ENCODE measurements at places on chromosomes 6 and 20.

GRCh38 chr6:44006872-44007303, 120.4 kb downstream of the MRPL14 start:
- DNase-seq = no peak

- DNase-seq = peak; percentile 75
These were observed 32.5 kb downstream of the PRR18 start for GRCh38 chr6:166275714-166276166.

DNA sequence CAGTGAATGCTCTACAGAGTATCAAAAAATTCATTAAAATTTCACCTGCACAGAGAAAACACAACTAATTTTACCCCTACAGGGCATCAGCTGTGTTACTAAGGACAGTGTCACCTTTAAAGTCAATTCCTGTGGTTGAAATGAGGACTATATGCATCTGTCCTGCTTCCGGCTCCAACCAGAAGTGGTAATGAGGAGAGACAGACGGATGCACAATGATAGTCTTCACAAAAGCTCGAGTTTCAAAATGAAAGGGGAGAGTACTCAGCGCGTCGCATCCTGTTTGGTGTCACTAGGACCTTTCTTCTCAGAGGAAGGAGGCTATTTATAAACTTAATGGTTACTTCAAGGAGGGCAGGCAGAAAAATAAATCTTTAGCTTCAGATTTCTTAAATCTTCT, 86.5 kb downstream of the LYRM4 start:
- peak; percentile 65 for DNase-seq

GRCh38 chr6:24340998-24341938, 16.6 kb downstream of the DCDC2 start:
- no peak for DNase-seq

DNA sequence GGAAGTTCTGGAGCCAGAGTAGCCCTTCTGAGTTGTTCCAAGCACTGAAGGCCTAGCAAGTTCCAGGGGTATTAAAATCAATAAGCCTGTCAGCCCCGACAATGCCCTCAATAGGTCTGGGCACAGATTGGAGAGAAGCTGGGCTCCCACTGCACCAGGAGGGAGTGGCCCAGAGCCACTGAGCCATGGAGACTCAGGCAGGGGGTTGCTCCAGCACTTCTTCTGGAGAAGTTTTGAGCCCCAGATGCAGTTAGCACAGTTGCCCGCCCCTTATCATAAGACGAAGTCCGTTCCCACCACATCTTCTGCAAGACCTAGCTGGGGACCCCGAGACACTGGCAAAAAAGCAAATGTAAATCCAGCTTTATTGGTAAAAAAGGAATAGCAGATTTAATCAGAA, 13.0 kb downstream of the DEFB132 start:
- DNase-seq = no peak

DNA sequence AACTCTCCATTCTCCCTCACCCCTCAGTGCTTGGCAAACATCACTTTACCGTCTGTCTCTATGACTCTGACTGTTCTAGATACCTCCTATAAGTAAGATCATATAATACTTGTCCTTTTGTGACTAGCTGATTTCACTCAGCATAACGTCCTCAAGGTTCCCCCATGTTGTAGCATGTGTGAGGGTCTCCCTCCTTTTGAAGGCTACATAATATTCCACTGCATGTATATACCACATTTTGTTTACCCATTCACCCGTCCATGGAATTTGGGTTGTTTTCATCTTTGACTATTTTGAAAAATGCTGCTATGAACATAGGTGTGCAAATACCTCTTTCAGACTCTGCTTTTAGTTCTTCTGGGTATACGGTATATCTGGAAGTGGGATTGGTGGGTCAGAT, 28.3 kb downstream of the CTCFL start:
- no peak for DNase-seq

DNA sequence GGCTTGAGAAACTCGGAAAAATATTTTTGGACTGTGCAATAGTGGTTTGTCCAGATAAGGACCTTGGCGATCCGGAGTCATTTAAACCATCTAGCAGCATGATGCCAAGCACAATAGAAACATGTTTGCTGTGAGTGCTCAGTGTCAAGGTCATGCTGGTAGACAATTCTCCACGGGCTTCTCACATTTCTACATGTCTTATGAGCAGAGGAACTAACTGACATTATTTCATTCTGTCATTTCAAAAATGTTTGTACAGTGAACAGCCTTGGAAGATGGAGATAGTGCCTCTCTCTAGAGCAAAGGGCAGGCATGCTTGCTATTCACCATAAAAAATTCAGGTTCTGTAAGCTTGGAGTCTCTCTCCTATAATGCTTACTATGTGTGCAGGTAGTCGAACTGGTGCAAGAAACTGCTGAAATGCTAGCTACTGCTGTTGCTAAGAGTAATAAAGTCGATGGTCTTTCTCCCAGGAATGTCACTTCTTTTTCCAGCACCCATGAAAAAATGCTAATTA, 25.4 kb upstream of the CCN2 start:
- no peak for DNase-seq

GRCh38 chr6:161370880-161371279, 97.0 kb upstream of the AGPAT4 start:
- peak; percentile 75 for DNase-seq

DNA sequence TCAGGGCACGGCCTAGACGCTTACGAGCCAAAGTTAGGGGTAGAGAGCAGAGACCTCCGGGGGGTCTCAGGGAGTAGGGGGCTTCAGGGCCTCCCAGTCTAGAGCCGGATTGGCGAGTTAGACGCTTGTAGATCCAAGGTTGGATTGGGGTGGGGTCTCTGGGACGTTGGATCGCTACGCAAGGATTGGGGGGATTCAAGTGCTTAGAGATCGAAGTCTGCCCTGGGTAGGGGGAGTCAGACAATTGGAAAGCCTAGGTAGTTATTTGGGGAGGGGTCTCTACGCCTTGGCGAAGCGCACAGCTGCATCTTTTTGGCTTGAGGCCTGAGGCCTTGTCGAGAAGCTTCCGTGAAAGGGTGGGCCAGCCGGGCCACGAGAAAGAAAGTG, 469 bp downstream of the STX16 start:
- DNase-seq = no peak

DNA sequence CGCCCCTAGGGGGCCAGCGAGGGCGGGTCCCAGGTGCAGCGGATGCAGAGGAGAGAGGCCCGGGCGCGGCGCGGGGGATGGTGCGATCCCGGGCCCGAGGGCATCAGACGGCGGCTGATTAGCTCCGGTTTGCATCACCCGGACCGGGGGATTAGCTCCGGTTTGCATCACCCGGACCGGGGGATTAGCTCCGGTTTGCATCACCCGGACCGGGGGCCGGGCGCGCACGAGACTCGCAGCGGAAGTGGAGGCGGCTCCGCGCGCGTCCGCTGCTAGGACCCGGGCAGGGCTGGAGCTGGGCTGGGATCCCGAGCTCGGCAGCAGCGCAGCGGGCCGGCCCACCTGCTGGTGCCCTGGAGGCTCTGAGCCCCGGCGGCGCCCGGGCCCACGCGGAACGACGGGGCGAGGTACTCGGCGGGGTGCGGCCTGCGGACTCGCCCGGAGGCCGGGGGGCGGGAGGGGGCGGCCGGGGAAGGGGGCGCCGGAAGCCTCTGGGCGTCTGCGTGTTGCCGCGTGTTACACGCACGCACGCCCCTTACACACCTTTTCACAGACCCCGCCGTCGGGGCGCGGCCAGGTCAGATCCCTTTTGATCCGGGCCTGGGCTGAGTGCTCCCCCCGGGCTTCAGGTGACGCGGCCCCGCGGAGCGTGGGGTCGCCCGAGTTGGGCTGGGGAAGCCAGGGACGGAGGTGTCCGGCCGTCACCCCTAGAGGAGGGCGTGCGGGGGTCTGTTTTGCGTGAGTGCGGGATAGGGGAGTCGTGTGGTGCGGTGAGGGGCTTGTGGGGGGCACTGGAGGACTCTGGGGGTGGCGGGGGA, 412 bp downstream of the TRIB3 start:
- peak; percentile 58 for DNase-seq

- no peak for DNase-seq
These were observed 21.2 kb downstream of the TNFRSF21 start for GRCh38 chr6:47288267-47289090.

GRCh38 chr6:109527989-109528388, 45.0 kb upstream of the ZBTB24 start:
- DNase-seq = no peak

DNA sequence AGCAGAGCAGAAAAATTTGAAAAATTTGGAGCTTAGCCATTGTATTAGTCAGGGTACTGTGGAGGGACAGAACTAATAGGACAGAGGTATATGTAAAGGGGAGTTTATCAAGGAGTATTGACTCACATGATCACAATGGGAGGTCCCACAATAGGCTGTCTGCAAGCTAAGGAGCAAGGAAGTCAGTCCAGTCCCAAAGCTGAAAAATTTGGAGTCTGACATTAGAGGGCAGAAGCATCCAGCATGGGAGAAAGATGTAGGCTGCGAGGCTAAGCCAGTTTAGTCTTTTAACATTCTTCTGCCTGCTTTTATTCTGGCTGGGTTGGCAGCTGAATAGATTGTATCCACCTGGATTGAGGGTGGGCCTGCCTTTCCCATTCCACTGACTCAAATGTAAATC, 82.0 kb downstream of the SMPDL3A start:
- no peak for DNase-seq

DNA sequence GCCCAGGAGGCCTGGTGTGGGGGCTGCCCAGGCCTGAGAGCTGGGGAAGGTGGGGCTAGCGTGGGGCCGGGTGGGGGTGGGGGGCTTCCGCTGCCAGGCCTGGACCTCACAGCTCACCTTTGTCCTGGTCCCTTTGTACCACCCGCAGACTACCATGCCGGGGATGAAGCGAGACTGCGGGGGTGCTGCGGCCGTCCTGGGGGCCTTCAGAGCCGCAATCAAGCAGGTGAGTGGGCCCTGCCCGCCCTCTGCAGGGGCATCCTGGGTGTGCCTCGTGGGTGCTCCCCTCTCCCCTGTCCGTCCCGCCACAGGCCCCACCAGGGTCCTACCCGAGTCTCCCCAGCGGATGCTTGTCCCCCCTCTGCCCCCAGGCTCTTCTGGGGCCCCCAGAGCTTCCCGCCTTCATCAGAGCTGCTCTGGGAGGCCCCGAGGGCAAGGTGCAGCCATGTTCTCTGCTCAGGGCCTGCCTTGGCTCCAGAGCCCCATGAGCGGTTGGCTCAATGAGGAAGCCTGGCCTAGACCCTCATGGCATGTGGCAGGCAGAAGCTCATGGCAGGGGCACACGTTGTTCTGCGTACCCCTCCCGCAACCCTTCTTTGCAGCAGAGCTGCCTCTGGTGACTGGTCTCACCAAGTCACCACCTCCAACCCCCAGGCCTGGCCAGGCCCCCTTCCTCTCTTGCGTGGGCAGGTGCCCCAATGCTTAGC, 14.5 kb downstream of the NPEPL1 start:
- no peak for DNase-seq

DNA sequence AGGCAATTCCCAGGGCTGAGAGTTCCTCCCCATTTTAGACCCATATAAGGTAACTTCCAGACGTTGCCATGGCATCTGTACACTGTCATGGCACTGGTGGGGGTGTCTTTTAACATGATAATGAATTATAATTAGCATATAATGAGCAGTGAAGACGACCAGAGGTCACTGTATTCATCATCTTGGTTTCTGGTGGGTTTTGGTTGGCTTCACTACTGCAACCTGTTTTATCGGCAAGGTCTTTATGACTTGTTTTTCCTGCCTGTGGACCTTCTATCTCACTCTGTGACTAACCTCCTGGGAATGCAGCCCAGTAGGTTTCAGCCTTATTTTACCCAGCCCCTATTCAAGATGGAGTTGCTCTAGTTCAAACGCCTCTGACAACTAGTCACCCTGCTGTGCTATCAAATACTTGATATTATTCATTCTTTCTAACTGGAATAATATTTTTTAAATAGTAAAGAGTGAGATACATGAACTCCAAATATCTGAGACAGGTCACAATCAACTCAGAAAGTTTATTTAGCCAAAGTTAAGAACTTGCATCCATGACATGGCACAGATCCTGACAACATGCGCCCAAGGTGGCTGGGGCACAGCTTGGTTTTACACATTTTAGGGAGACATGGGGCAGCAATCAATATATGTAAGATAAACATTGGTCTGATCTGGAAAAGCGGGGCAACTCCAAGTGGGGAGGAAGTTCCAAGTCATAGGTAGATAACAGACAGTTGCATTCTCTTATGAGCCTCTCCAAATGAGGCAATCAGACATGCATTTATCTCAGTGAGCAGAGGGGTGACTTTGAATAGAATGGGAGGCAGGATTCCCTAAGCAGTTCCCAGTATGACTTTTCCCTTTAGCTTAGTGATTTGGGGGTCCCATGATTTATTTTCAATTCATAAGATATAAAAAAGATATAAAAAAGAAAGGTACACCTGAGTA, 1.2 kb upstream of the UFL1 start:
- no peak for DNase-seq

DNA sequence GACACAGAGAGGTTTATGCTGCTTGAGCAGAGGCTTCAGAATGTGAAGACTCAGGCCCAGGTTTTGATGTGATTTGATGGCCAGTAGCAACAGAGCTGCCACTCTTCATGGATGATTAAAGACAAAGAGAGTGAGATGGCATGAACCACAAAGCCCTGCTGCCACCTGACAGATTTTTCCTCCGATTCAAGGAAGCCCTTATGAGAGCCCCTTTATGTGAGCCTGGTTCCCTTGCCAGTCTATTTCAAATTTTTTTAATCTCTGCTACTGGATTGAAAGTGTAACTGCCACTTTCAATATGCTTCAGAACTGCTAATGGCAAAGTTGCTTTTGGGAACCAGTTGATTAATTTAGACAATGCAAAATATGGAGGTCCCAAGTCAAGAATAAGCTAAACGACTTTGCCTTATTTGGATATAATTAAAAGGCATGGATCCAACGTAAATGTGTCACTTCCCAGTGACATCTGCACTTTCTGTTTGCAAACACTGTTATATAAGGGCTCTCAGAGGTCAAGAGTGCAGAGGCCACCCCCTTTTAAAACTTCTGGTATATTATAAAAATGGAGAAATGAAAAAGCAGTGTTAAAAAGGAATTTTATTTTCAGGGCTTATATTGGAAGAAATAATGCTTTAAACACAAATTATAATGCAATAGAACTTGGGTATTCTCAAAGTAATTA, 238.9 kb upstream of the FLRT3 start:
- no peak for DNase-seq

DNA sequence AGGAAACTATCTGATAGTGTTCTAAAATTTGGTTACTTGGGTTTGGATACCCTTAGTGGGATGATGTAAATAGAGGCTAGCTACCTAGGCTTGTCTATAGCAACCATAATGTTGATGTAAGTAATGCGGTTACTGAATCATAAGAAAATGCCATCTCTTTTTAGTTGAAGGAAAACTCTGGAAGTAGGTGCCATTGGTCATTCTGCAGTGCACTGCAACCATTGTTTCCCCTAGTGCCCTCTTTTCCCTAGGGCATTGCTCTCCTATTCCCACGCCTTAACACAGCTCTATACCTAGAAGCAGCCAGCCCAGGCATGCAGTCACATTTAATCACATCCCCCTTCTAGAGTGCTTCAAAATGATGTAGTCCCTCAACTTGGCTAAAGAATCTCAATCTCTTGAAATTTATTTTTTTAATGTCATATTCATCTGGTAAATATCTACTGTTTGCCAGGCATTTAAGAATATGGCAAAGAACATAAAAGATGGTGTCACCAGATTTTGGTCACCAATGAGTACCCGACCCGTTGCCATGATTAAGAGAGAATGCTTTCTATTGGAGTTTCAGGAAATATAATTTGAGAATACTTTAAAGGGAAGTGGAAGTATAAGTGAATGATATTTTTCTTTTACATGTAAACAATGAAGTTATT, 10.4 kb downstream of the LOC128125822 start:
- DNase-seq = no peak
